Esophagus squamous epithelium (tissue), 5 donors: ENCODE measurements at places on chromosomes 3 and 15.

GRCh38 chr3:64342940-64343688 is 117.8 kb upstream of the PRICKLE2 start:
- no peak for DNase-seq

DNA sequence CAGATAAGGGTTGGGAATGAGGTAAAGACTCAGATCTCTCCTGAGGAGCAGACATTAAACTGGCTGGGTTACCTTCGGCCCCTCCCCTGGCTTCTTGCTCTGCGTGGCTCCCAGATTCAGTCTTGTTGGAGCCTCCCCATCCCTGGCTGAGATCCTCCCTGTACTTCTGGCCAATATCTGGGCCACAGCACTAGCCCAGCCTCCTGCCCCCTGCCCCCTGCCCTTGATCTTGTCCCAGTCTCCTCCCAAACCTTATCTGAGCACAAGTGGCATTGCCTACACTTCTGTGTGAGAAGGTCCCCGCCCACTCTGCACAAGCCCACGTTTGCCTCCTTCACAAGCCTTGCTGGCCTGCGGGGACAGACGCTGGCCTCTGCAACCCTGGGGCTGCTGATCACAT is 16.8 kb downstream of the PLA2G4F start:
- no peak for DNase-seq

DNA sequence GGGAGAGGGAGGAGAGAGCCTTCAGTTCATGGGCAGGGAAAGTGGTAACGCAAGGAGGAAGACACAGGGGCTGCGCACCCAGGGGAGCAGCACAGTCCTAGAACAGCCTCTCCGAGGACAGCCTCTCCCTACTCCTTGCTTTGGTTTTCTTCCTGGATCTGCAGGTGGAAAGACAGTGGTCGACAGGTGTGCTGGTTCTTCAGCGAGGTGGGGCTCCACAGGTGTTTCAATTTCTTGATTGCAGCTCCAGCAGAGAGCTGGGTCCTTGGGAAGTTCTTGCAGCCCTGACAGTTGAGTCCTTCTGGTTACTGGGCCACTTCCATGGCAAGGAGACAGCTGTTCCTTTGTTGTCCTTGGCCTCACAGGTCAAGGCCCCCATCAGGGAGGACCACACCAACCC is 220.7 kb upstream of the NR2F2 start:
- DNase-seq = no peak

DNA sequence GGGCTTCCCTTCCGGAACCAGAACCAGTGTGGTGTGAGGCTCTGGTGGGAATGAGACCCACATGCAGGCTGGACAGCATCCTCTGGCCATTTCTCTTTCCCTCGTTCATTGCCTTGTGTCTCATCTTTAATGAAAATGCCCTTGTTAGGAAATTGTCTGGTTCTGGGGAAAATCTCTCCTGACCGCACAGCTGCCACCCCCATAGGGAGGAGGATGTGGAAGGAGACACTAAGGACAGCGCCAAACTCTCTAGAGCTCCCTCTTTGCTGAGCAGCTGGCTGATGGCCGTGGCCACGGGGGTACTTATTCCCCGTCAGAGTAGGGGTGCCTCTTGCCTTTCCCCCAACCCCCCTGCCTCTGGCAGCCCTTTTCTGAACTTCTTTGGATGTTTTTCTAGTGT is 297.6 kb upstream of the C2CD4B start:
- DNase-seq = no peak

DNA sequence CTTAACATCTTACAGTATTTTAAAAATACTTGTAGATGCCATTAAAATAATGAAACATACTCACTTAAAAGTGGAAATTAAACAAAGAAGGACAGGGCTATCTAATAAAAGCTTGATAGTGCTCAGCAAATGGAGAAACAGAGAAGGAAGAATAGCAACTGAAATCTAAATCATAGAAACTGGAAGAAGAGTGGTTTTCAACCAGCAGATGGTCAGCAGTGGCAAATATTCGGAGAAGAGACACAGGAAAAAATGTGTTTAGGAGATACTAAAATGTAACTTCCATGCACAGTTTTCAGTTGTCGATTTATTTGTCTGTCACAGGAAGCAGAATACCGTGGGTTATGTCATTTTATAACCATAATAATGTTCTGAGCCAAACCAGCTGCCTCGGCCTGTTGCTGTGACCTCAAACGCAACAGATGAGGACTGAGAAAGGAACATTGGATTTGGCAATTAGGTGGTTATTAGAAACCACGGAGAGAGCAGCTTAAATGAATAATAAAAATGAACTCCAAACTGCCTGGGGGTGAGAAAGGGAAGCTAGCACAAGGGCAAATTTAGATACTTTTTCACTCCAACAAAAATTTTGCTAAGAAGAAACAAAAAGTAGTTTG is 246.6 kb upstream of the KCNMB2 start:
- no peak for DNase-seq

DNA sequence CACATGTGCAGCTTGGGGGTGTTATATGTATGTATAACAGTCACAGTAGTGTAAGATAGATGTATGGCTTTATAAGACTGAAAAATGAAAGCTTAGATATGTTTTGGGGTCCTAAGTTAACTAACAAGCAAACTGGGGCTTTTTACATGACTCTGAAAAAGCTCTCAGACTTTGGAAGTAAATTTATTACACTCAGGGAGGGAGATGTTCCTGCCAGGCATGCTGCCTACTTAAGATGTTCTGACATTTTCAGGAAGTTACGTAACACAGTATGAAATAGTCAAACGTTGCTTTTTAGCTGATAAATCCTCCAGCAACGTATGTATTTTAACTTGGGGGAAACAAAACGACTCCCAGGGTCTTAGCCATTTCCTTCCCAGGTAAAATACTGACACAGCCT is 1.7 kb upstream of the IFT57 start:
- DNase-seq = no peak

- DNase-seq = no peak
Measured at GRCh38 chr3:190642016-190642415, 128.1 kb downstream of the IL1RAP start.

DNA sequence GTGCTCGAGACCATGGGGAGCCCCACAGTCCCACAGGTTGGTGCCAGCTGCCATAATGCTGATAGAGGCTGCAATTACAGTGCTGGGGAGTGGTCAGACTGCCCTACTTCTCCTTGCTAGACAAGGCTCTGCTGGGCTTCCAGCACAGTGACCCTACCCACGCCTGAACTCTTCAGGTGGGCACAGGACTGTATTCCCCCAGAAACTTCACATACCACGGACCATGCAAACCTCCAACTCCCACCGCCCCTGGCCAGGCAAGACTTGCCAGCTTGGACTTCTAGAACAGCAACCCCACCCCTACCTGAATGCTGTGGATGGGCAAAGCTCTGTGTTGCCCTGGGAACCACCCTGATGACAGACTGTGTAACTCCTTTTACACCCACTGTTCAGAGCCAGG is 885.3 kb downstream of the SI start:
- no peak for DNase-seq

- DNase-seq = no peak
Measured at GRCh38 chr3:124878561-124879336, 8.4 kb downstream of the ITGB5 start.

DNA sequence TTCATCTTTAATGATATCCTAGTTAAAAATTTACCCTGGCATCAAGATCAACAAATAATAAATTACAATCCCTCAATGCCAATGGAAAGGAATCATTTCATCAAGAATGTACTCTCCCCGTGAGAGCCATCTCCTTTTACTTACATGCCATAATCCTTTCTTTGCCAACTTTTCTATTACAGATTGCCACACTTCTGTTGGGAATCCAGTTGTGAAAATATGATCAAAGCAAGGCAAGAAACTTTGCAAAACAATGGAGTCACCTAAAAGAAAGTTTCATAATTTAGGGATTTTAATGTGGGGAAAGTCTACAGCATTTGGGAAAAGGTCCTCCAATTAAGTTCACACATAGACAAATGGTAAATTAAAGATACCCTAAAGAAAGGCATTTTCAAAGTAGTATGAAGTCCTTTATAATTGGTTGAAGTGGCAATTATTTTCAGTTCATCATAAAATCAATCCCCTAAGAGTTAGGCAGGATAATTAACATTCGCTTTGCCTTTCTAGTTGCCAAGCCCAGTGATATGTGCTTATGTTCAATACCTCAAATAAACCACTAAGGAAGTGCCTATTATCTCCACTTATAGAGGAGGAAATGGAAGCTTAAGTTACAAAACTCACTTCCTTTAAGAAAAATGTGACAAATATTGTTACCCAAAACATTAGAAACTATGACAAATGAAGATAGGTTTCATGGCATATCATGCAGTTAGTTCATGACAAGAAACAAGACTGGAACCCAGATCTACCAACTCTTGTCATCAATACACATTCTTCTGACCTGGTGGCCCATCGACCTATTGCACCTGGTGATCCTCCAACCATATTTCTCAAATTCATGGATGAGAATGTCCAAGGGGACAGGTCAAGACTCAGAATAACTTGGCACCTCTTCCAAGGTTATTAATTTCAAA is 49.1 kb downstream of the TRANK1 start:
- DNase-seq = no peak

- DNase-seq = no peak
Measured at GRCh38 chr15:78397382-78397781, 40.6 kb upstream of the IREB2 start.

DNA sequence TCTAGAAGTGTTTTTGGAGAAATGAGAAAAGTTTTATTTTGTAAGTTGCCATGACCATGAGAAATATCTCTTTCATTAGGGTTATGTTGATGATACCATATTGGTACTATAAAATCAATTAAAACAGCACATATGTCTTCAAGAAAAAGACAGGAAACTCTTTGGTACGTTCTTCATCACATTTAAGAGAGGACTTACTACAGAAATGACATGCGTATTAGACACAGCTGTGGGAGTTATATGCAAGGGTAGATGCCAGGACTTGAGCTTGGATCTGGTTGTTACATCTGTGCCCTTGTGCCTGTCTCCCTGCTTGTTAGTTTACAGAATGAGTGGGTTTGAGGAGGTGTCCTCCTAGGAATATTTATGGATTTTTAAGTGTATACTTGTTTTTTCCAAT is 103.4 kb upstream of the P2RY1 start:
- no peak for DNase-seq

DNA sequence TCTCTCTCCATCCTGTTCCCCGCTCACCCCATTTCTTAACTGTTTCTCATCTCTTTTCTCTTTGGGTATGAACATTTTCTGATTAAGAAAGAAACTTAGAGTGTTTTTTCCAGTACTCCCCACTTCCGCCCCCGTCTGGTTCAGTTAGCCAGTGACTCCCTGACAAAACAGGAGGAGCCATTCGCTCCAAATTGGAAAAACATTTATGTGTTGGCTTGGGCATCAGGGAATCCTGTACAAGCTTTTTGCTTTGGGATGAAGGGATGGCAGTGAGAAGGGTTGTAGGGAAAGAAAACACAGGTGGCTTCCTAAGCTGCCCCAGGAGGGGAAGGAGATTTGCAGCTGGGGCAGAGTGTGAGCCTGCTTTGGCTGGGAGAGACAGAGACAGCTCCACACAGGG is 47.0 kb downstream of the BOC start:
- DNase-seq = no peak

DNA sequence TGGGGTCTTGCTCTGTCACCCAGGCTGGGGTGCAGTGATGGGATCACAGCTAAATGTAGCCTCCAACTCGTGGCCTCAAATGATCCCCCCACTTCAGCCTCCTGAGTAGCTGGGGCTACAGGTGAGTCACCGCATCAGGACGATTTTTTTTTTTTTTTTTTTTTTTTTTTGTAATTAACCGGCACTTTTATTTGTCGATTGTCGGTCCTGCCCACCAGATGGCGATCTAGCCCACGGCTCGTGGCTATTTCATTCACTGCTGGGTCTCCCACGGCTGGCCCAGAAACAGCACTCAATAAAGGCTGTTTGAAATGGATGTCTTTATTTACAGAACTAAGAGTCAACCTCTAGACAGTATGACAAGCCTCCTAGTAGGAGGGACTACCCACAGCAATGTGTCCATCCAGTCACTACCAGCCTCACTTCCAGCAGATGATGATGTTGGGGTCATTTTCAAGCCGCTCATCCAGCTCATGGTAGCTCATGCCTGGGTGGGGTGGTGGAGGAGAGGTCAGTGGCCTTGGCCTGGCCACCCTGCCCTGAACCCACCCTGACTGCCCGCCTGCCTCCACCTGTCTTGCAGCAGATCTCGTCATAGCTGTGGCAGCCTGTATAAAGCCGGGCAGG is 1.8 kb upstream of the ZMYND10 start:
- DNase-seq = no peak

- DNase-seq = no peak
Measured at GRCh38 chr3:129263161-129263910, 13.9 kb downstream of the COPG1 start.

GRCh38 chr3:194077602-194078001 is 58.3 kb upstream of the HES1 start:
- DNase-seq = no peak

GRCh38 chr3:19769694-19770093 is 164.3 kb downstream of the EFHB start:
- no peak for DNase-seq

- no peak for DNase-seq
Measured at GRCh38 chr3:21601178-21601577, 149.8 kb downstream of the ZNF385D start.

- no peak for DNase-seq
Measured at GRCh38 chr3:141243271-141243707, 11.7 kb downstream of the PXYLP1 start.

DNA sequence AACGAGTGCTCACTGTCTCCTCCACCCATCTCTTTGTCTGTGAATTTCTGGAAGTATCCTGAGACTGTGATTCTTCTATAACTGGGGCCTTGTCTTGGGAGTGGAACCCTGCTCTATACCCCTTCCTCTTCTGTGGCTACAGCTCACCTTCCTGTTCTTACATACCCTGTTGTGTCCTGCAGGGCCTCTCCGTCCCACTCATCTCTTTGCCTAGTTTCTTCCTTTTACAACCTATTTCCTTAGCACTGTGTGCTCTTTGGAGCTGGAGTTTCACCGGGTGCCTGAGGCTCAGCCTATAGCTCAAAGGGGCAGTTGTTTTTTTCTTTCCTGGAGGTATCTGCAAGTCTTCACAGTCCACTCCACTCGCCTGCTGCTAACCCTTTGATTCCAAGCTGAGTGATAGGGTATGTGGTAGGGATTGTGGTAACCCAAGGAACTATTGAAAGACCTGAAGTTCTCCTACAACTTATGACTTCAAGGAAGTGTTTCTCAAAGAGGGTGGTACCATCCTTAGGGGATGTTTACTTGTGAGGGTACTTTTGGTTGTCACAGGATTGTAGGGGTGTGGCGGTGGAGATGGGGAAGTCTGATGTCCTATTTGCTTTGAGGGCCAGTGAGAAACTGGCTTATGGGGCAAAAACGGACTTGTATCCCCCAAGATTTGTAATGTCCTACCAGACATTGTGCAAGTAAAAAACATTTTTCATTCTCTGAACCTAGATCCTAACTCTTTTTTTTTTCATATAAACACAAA is 66.6 kb upstream of the ARL8B start:
- DNase-seq = no peak

- DNase-seq = no peak
Measured at GRCh38 chr3:197854596-197855343, 63.7 kb downstream of the LRCH3 start.

- no peak for DNase-seq
Measured at GRCh38 chr15:80216911-80217310, 35.1 kb downstream of the CTXND1 start.

GRCh38 chr15:87213626-87214025 is 1042.9 kb downstream of the NTRK3 start:
- DNase-seq = no peak

- DNase-seq = no peak
Measured at GRCh38 chr3:144045766-144046165, 74.1 kb downstream of the DIPK2A start.
